ENCODE measurements at places on chromosomes 16 and 17. TPM values are rescaled to one million over a fixed set of nuclear protein-coding genes. Genes with fewer than 3 reads are reported as not detected.

- DNase-seq: no peak
Measured at GRCh38 chr17:39719563-39720355, 10.6 kb downstream of the MIEN1 start.

GRCh38 chr16:17082095-17082882 is 388.5 kb downstream of the XYLT1 start:
- no peak for DNase-seq

DNA sequence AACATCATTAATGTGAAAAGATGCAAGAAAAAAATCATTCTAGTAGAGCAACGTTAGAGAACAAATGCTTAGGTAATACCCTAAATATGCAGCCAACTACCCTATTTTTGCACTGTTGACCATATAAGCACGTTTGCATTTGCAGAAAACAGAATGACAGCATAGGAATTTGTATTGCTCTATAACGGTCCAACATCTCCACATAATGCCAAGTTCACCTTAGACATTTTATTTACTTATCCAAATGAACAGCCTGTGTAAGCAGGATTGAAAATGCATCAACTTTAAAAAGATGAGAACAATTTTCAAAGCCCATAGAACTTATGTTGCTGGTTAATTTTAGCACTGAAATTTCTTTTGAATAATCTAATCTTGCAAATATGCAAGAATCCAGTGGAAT is 19.1 kb upstream of the RSL1D1 start:
- no peak for DNase-seq

- DNase-seq: no peak
Measured at GRCh38 chr16:896261-897199, 74.3 kb downstream of the LMF1 start.

FOXF1 gene
- total RNA-seq: 6.6 TPM

KIF18B gene
- total RNA-seq: 0.72 TPM

PIK3R5 gene
- total RNA-seq: 40.7 TPM

TGFB1I1 gene
- total RNA-seq: 16.3 TPM

CDH16 gene
- total RNA-seq: not detected

TMEM11 gene
- total RNA-seq: 41.3 TPM

NPIPB9 gene
- 3.2 TPM for total RNA-seq

FNDC8 gene
- total RNA-seq: not detected

All from omental fat pad (tissue), 4 donors.